ENCODE measurements at places on chromosomes 2 and 18.

GRCh38 chr2:89848114-89848513 lies 1156.6 kb downstream of the RPIA start:
- no peak for DNase-seq

- DNase-seq: no peak
Measured at GRCh38 chr18:50734886-50735285, 84.9 kb downstream of the MRO start.

- DNase-seq: no peak
Measured at GRCh38 chr18:73697353-73697752, 450.3 kb downstream of the FBXO15 start.

DNA sequence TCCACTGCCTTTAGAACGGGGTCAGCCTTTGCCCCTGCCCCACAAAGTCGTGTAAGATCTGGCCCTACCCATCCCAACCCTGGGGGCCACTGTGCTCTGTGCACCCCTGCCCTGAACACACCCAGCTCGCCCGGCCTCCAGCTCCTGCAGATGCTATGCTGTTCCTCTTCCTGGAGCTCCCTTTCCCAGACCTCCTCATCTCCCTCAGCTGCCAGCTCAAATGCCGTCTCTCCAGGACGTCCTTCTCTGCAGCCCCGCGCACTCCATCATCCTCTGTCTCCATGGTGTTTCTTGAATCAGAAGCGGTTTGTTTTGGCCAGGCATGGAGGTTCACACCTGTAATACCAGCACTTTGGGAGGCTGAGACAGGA lies 94.1 kb downstream of the SH3BP4 start:
- no peak for DNase-seq

GRCh38 chr2:797993-798392 lies 120.8 kb upstream of the TMEM18 start:
- no peak for DNase-seq

DNA sequence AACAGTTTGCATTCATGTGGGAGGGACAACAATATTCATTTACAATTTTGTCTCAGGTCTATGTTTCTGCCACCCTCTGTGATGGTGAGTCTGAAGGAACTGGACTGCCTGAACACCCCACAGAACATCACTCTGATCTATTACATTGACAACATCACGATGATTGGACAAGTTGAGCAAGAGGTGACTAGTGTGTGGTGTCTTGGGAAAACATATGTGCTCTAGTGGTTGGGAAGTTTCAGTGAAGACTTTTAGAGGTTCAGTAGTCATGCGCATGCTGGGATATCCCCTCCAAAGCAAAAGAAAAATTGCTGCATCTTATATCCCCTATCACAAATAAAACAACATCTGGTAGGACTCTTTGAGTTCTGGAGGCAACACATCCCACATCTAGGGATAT lies 18.6 kb upstream of the CTLA4 start:
- no peak for DNase-seq

- DNase-seq: no peak
Measured at GRCh38 chr2:88903749-88904353, 212.4 kb downstream of the RPIA start.

GRCh38 chr2:41626936-41627335 lies 420.9 kb upstream of the PKDCC start:
- no peak for DNase-seq

- no peak for DNase-seq
Measured at GRCh38 chr2:66582104-66582986, 147.4 kb downstream of the MEIS1 start.

Measured in posterior cingulate gyrus (tissue), 11 donors.